Activated naive CD4-positive, alpha-beta T cell (primary cell): ENCODE measurements at places on chromosomes 3 and 15.

- DNase-seq = no peak
Measured at GRCh38 chr15:93414576-93415231, 325.7 kb upstream of the RGMA start.

- no peak for DNase-seq
Measured at GRCh38 chr3:70386043-70386442, 73.6 kb upstream of the MDFIC2 start.

GRCh38 chr15:62136911-62137865 is 27.9 kb downstream of the C2CD4B start:
- DNase-seq = no peak

DNA sequence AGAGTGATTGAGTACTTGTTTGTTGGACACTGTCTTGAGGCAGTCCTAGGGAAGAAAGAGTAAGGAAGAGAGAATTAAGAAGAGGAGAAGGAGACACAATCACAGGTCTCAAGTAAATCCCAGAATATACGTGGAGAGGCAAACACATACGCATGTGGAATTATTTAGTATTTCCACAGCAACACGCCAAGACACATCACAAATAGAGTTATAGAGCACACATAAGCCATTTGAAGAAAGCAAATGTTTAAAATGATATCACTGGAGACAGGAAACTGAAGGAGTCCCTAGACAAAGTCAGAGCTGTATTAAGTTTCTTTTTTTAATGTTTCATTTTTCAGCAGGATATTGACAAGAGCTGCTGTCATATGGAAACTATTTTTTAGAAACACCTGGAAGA is 206.1 kb upstream of the LRIG1 start:
- DNase-seq = no peak

GRCh38 chr15:84633311-84634227 is 20.5 kb downstream of the WDR73 start:
- DNase-seq = peak; percentile 49

- peak; percentile 8 for DNase-seq
Measured at GRCh38 chr3:187616307-187616972, 53.8 kb downstream of the SST start.

GRCh38 chr3:12232785-12233300 is 56.0 kb upstream of the PPARG start:
- no peak for DNase-seq

GRCh38 chr3:195892105-195893043 is 16.0 kb downstream of the TNK2 start:
- no peak for DNase-seq

DNA sequence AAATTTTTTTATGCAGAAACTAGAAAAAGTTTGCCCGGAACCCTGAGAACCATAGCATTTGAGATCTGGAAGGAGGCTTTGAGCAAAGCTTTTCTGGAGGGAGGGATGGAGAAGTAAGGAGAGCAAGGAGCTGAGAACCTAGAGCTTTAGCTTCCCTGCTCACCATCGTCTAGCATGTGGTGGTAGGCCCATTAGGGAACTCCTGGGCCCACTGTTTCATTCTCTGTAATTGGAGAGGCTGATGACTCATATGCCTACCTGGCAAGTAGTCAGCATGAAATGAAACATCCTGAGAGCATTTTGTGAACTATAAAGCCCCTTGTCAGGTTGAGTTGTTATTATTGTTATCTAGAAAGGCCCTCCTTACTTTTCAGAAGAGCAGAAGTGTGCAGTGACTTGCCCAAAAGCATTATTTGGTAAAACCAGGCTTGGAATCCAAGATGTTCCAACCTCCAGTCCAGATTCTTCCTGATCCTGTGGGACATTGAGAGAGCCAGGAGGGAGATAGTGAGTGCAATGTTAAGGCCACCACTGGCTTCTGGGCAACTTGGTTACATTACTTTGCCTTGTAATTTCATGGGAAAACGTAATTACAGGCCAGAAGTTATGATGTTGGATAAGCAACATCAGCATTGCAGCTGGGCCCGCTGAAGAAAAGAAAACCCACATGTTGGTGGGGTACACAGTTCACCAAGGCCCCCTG is 104.5 kb upstream of the BFSP2 start:
- DNase-seq = no peak

- DNase-seq = no peak
Measured at GRCh38 chr3:43062040-43062563, 43.8 kb downstream of the POMGNT2 start.

DNA sequence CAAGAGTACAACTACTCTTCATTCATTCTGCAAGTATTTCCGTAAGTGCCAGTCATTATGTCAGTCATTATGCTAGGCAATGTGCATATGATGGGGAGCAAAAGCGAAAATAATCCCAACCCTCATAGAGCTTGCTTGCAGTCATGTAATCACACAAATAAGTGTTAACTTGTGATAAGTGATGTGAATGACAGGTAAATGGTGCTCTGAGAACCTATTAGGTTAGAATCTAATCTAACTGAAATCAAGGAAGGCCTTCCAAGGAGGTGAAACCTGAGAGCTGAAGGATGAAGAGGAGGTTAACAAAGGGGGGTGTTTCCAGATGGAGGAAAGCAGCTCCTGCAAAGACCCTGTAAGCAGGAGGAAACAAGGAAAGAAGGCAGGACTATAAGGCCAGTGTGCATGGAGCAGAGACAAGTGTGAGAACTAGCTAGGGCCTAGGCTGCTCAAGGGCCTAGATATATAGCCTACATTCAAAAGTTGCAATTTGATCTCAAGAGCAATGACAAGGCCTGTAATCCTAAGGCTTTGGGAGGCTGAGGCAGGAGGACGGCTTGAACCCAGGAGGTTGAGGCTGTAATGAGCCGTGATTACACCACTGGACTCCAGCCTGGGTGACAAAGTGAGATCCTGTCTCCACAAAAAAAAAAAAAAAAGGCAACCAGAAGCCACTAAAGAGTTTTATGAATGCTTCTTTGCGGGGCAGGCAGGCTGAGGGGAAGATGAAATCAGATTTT is 5.3 kb downstream of the PTPN9 start:
- no peak for DNase-seq
